ENCODE measurements at places on chromosomes 16 and 17. TPM values are rescaled to one million over a fixed set of nuclear protein-coding genes. Genes with fewer than 3 reads are reported as not detected.

IRX3 gene
- polyA plus RNA-seq, result 17.7 TPM

CDRT15 gene
- polyA plus RNA-seq, result 0.53 TPM

CCL7 gene
- polyA plus RNA-seq, result not detected

TUFM gene
- 176 TPM for polyA plus RNA-seq

AIPL1 gene
- polyA plus RNA-seq, result not detected

PIRT gene
- polyA plus RNA-seq, result 0.05 TPM

AHSP gene
- polyA plus RNA-seq, result 19.6 TPM

CCL23 gene
- polyA plus RNA-seq, result not detected

All from muscle of arm (tissue), 14 donors.